Stimulated activated CD8-positive, alpha-beta memory T cell treated with anti-CD3 and anti-CD28 coated beads, Interleukin-4, amount 100 ng/mL, for 24 hours (primary cell): ENCODE measurements at places on chromosomes 6 and 20.

- DNase-seq = no peak
Measured at GRCh38 chr6:13152764-13153163, 175.6 kb downstream of the TBC1D7 start.

DNA sequence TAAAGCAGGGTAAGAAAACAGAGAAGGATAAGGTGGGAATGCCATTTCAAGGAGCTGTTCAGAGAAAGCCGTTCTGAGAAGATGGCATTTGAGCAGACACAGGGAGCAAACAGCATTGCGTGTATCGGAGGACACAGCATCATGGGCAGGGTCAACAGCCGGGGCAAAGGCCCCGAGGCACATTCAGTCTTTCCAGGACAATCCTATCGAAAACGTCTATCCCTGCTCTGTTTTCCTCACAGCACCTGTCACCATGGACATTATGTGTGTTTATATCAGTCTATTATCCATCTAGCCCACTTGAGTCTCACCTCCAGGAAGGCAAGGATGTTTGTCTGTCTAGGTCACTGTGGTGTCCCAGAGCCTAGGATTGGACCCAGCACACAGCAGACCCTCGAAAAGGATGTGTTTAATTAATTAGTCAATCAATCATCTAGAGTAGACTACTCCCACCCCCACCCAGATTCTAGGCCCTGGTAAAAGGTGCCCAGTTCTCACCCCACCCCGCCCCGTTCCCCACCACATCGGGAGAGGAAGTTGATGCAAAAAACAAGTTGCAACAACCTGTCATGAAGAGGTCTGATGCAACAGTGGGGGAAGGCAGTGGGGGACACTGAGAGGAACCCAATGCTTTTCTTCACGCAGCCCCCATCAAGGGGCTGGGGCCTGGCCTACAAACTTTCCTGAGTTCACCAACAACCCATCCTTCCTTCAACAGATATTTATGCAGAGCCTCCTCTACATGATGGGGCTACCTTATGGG lies 66.6 kb downstream of the PREX1 start:
- DNase-seq = no peak

DNA sequence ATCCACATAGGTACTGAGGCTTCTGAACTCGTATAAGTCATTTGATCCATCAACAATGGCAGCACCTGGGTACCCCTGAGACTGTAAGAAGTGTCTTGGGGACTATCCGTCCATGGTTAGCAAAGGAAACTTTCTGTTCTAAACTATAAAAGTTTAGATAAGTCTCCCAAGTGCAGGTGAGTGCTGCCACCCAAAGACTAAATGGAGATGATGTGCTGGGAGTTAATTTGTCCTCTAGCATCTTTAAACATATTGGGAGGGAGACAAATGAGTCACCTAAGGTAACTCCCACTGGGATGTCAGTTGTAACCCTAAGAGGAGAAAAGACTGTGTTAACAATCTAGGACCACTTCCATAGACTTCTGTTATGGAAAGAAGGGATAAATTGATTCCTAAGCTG lies 6.2 kb downstream of the BEND6 start:
- DNase-seq = no peak

DNA sequence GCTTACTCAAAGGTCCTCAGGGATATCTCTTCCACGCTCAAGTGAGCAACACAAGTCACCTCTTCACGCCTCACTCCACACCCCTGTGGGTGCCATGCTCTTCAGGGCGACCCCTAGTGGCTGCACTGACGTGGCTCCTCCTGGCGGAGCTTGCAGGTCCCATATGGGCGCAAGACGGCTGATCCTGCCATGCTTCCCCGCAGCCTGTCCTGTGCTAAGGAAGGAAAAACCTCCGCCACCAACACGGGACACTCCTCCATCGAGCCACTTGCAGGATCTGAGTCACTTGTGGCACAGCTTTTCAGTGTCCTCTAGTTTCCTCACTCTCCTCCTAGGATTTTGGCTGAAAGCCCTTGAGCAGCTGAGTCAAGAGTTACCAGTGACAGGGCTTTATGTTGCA lies 90.7 kb downstream of the KHDC1L start:
- peak; percentile 8 for DNase-seq

DNA sequence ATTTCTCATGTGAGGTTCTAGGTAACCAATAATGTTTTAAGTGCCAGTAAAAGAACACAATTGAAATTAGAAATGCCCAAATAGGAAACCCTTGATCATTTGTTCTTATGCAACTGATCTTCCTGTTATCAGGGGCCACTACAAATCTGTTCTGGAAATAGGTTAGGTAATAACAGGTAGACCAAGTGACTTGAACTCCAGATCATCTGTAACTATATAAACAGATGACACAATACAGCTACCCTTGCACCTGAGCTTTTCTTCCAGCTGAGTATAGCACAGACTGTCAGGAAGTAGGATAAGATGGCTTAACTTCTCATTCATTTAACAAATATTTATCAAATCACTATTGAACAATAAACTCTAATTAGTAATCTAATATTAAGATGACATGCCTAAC lies 52.5 kb downstream of the MAN1A1 start:
- DNase-seq = no peak

DNA sequence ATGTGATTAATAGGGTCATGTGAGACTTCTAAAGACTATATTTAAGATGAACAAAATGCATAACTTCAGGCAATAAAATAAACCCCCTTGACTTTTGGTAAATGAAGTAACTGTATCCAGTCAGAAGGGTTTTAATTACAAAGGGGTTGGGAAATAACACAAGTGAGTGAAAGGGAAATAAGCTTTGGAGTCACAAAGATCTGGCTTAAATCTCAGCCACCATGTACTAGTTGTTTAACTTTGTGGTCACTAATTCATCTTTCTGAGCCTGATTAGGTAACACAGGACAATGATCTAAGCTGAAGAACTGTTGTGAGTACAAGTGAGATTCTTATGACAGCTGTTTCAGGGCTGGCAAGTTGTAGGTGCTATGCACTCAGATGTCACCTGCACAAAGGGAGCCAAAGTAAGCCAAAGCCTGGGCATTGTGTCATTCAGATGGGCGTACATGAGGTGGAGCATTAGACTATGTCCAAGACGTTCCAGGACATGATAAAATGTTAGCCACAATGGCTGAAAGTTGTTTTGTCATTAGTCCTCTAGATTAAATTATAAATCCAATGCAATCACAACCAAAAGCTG lies 13.8 kb downstream of the TOMM34 start:
- DNase-seq = no peak

DNA sequence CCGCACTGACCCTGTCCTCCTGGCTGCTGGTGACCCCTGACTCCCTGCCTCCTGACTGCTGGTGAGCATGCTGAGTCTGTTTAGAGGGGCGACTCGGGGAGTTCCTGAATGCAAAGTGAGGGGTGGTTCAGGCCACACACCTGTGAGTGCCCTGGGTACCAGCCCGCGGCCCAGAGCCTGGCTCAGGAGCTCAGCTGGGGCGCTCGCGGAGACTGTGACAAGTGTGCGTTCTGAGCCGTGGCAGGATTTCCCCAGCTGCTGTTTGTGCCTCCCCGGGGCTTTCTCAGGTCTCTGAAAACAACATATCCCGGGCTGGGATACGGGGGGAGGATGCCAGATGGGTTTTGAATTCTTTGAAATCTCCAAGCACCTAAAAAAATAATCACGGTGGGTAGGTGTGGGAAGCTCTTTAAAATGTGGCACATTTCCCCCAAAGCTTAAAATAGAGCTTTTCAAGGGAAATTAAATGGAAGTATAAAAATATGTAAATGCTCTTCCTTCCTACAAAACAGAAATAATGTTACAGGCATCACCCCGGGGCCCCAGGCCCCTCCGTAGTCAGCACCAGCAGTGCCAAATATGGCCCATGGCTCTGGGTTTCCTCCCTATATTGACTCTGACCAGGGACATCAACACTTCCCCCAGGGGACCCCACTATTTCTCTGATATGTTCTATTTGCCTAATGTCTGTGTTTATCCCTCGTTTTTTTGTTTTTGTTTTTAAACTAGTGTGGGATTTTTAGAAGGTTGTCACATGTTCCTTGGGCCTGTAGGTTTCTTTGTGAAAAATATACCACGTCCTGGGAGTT lies 49.9 kb upstream of the TAGAP start:
- peak; percentile 50 for DNase-seq

DNA sequence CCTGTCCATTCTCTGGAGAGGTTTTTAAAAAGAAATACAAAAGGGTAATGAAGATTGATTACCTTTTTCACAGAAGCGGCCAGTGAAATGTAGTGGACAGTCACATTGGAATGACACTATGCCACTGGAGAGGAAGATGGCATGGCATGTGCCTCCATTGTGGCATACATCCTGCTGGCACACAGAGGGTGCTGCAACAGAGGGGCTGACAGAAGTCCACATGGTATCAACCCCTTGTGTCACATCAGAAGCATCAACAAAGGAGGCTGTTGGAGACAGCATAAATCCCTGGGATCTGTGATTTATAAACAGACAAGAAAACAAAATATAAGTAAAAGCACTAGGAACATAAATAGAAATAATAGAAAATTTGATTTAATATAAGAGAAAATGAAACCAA lies 594.9 kb downstream of the PHF3 start:
- DNase-seq = no peak

GRCh38 chr20:59439243-59439642 lies 138.8 kb downstream of the EDN3 start:
- DNase-seq = no peak

GRCh38 chr6:169293196-169293595 lies 39.5 kb upstream of the THBS2 start:
- no peak for DNase-seq

GRCh38 chr6:34654061-34654710 lies 42.4 kb downstream of the ILRUN start:
- DNase-seq = no peak

- no peak for DNase-seq
Measured at GRCh38 chr20:49559411-49560081, 8.4 kb downstream of the PTGIS start.

DNA sequence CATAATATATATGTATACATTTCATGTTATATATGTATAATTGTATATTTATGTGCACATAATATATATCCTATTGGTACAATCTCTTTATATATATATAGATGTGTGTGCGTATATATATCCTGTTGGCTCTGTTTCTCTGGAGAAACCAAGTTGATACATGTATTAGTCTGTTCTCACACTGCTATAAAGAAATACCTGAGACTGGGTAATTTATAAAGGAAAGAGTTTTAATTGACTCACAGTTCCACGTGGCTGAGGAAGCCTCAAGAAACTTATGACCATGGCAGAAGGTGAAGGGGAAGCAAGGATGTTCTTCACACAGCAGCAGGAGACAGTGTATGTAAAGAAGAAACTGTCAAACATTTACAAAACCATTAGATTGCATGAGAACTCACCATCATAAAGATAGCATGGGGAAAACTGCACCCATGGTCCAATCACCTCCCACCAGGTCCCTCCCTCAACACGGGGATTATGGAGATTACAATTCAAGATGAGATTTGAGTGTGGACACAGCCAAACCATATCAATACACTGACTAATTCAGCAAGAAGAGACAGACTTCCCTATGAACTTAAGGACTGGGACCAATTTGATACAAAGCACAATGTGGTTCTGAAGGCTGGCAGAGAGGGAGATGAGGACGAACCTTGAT lies 14.0 kb downstream of the CST3 start:
- no peak for DNase-seq

- DNase-seq = no peak
Measured at GRCh38 chr20:60062431-60063047, 104.3 kb downstream of the CDH26 start.

DNA sequence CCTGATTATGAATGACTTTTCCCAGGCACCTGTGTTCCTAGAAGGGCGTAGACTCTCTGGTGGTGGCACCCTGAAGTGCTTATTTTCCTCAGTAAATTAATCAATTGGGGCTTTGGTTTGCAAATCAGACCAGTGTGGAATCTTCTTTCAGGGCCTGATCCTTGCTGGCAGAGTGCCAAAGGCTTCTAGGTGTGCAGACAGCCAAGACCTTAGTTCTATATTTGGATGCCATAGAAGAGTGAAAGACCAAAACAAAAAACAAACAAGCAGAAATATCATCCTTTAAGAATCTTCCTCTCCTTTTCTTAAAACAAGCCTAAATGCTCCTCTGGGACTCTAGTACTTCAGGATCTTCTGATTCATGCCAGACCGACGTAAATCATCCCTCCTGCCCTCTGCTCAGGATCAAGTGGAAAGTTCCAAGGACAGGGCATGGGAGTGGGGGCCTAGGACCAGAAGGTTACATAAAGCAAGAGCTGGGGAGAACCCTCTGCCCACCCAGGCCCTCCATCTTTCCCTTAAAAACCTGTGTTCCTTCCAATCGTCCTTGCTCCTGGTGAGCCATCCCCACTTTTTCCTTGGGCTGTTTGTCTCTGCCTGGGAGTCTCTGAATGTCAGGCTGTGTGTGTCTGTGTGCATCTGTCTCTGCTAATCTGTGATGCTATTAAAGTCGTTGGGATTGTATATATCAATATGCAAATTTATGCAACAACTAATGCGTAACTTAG lies 70.5 kb upstream of the MYLIP start:
- DNase-seq = no peak

GRCh38 chr6:30544666-30545272 lies 11.5 kb downstream of the GNL1 start:
- DNase-seq = no peak

GRCh38 chr6:26493258-26493657 lies 6.8 kb upstream of the BTN1A1 start:
- no peak for DNase-seq

GRCh38 chr6:170087941-170088581 lies 202.8 kb downstream of the DLL1 start:
- peak; percentile 37 for DNase-seq

DNA sequence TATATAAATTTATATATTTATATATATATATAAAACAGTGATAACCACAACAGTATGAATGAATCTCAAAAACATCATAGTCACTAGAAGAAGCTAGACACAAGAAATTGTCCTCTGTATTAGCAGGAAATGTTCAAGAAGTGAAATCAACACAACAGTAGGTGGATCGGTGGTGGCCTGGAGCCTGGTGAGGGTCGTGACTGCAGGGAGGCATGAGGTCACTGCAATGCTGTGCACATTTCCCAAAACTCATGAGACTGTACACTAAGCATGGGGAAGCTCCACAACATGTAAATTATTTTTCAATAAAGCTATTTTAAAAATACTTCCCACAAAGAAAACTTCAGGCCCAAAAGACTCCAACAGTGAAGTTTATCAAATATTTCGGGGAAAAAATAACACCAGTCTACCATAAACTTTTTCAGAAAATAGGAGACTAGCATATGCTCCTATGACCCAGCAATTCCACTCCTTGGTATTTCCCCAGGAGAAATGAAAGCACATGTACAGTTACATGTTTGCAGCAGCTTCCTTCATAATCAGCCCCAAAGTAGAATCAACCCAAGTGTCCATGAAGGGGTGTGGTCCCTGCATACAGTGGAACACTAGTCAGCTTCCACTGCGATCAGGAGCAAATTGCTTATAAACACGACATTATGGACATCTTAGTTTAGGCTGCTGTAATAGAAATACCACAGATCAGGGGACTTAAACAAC lies 144.2 kb downstream of the TBXT start:
- no peak for DNase-seq
